ENCODE measurements at places on chromosomes 3 and 15.

- DNase-seq: no peak
Observed at GRCh38 chr3:184603151-184604030, 41.8 kb downstream of the EPHB3 start.

GRCh38 chr3:183202004-183202722 is 39.6 kb upstream of the LAMP3 start:
- no peak for DNase-seq

DNA sequence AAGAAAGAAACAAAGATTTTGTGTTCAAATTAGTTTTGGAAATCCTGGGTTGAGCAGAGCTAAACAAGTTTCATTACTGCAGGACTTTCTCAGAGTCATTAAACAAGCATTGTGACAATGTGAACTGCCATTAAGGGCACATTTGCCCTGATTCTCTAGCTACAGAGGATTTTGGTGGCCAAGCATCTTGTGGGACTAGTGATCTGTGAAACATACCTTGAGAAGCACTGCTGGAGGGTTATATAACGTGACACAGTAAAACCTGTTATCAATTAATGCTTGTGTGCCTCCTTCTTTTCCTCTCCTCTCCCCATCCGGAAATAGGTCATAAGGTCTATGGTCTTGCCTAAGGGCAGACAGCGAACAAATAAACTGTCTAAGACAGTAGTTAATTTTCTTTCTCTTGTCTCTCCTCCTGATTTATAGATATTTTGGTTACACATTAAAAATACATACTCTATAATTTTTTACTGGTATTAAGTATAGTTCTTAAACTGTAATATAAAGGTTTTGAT is 167.3 kb upstream of the NANOGP8 start:
- no peak for DNase-seq

- no peak for DNase-seq
Observed at GRCh38 chr3:105877336-105877910, 8.6 kb upstream of the CBLB start.

DNA sequence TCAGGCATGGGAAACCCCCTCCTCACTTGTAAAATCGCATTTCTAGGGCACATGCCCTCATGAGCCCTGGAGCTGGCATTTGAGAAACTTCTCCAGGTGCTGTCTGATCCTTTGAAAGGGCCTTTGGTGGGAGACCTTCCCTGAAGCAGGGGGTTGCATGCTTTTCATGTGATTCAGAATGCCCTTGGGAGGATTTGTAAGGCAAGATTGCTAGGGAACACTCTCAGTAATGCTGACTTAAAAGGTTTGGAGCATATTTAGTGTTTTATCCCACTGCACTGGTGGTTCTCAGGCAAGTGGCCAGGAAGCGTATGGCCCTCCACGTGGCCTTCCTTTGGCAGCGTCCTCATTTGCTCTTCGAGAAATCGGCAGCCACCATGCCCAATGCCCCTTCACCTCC is 164.1 kb downstream of the ARRDC4 start:
- no peak for DNase-seq

DNA sequence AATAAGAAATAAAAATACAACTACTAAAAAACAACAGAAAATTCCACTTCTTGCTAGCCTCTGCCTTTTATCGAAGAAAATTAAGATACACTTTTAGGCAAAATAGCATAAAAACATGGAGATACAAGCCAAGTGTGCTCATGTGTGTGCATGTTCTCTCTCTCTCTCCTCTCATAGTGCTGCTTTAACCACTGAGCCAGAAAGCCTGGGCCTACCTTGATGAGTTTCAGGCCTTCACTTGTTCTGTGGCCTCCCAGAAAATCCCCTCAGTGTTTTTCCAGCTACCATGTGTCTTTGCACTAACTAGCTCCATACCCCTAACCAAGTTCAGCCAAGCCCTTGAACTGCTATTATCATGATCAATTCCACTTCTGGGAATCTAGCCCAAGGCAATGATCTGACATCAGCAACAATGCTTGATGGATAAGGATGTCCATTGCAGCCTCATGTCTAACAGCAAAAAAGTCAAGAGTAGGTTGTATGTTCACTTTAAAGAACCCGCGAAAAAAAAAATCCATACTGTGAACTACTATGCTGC is 18.1 kb downstream of the CYP11A1 start:
- DNase-seq: no peak

DNA sequence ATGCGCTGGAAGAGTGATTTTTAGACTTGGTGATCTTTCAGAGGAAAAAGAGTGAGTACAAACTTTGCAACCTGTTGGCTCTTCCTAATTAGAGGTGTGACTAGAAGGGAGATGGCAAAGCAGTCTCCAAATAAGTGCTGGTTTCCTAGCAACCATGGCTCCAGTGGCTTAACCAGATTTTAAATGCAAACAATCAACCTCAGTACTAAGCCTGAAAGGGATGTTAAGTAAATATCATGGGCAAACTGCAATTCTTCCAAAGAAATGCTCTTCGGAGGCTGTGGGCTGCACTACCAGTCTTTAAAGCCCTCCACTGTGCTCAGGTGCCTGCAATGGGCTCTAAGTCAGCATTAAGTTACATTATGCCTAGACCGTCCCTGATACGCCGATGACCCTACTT is 678.1 kb upstream of the CCDC54 start:
- no peak for DNase-seq

DNA sequence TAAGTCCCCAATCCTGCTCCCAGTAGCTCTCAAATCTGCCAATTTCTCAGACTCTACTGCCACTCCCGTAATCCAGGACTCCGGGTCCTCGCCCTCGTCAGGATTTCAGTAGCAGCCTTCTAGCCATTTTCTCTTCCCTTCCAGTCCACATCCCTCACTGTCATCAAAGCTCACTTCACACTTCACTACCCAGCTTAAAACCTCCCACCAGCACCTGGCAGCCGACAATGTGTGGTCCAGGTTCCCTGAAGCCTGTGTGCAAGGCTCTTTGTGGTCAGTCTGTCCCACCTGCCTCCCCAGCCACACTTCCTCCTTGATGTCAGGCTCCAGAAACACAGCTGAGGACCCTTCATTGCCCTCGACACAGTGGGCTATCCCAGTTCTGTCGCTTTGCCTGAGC is 304.5 kb upstream of the ROPN1 start:
- DNase-seq: no peak

DNA sequence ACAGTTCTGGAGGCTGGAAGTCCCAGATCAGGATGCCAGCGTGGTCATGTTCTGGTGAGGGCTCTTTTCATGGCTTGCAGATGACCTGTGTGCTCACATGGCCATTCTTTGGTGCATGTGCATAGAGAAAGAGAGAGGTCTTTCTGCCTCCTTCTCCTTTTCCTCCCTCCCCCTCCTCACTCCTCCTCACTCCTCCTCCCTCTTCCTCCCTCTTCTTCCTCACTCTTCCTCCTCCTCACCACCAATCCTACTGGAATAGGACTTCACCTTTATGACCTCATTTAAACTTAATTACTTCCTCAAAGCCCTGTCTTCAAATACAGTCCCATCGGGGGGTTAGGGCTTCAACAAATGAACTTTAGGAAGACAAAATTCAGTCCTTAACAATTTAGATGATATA is 23.8 kb downstream of the ZNF654 start:
- no peak for DNase-seq

- DNase-seq: no peak
Observed at GRCh38 chr3:71101626-71102025, 481.9 kb downstream of the FOXP1 start.

DNA sequence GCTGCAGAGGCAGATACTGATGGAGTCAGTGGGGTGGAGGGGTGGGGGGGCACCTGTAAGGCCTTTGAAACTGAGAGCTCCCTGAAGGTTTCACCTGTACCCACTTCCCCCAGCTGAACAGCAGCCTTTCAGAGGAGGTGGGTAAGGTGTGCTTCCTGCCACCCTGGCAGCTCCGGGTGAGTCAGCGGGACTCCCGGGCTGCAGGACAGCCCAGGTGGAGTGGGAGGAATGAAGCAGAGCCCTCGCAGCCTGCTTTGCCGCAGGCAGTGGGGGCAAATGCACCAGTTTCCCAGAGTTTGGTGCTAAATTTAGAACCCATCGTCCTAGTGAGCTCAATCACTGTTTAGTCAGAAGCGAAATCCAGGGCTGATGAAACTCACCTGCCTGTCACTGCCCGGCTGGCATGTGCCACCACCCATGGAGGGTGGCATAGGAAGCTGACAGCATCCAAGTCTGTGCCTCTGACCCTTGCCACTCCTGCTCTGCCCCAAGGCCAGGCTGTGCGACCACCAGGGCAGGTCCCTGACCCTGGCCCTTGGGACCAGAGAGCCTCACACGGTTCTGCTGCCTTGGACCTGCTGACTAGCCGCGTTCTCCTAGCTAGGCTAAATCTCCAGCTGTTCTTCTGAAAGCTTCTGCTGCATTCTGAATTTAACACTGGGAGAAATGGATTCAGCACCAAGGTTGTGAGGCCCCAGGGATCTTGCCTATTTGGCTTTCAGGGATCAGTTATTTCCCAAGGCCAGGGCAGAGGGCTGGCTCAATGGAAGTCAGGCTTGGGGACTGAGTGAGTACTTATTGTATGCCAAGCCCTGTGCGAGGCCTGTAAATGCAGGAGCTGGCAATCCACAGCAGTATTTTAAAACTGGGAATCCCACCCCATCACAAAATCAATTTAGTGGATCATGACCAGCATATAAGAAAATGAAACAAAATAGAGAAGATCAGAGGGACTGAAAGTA is 67.3 kb upstream of the RASGRF1 start:
- no peak for DNase-seq
